ENCODE measurements at places on chromosomes 7 and 10.

DNA sequence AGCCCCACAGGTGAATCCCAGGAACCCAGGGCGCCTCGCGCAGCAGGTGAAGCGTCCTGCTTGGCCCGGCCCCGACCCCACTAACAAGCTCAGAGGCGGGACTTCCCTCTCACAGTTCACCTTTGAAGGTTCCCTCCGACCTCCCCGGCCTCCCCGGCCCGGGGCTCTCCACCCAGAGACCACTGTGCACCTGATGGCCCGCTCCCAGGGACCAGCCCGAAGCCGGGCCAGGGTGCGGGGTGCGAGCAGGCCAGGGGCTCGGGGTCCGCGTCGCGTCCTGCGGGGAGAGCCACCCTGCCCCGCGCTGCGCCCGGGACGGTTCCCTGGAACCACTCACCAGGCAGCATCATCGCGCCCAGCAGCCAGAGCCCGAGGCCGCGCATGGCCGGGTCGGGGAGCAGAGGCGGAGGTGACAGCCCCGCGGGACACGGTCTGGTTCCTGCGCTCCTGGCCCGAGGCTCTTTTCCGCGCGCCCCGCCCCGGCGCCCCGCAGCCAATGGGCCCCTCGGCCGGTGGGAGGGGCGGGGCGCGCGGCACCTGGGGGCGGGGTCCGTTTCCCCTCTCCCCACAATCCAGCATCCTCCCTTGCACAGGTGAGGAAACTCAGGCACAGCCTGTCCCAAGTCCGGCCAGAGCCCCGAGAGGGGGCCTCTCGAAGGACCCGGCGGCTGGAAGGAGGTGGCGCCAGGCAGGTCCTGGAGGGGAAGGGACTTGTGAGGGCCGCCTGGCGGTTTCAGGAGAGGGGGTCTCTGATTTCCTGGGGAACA is at the start of gene ADAM8:
ADAM8 (minus strand) TSS at position 434 of the 767 bp plus-strand sequence; CDS start at position 383, 51 bp downstream.
- no peak for DNase-seq

DNA sequence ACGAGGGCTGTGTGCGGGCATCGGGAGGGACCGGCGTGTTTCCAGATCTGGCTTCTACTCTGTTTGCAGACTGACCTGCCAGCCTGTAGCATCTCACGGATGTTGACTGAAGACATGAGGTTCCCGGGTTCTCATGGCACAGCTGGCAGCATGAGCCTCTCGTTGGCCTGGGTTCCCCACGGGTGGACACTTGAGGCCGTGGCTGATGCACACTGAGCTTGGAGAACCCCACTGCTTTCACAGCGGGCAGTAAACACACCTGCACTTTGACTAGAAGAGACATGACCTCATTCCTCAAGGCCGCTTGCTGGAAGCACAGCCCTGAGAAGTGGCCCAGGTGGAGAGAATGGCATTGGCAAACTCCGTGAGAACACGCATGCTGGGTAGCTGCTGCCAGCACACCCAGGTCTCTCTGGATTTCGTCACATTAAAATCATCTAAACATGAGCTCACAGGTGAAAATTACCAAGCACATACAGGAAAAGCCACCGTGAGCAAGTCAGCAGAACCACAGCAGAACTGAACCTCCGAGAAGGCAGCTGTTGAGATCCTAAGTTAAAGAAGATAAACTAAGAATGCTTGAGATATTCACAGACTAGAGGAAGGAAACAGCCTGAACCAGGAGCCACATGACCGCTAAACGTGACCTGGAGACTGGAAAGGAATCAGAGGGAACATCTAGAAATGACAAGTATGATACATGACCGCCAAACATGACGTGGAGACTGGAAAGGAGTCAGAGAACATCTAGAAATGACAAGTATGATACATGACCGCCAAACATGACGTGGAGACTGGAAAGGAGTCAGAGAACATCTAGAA is 32.5 kb downstream of the BNIP3 start:
- DNase-seq = no peak

- peak; percentile 11 for DNase-seq
These were observed 50.5 kb upstream of the HBP1 start for GRCh38 chr7:107118109-107118900.

DNA sequence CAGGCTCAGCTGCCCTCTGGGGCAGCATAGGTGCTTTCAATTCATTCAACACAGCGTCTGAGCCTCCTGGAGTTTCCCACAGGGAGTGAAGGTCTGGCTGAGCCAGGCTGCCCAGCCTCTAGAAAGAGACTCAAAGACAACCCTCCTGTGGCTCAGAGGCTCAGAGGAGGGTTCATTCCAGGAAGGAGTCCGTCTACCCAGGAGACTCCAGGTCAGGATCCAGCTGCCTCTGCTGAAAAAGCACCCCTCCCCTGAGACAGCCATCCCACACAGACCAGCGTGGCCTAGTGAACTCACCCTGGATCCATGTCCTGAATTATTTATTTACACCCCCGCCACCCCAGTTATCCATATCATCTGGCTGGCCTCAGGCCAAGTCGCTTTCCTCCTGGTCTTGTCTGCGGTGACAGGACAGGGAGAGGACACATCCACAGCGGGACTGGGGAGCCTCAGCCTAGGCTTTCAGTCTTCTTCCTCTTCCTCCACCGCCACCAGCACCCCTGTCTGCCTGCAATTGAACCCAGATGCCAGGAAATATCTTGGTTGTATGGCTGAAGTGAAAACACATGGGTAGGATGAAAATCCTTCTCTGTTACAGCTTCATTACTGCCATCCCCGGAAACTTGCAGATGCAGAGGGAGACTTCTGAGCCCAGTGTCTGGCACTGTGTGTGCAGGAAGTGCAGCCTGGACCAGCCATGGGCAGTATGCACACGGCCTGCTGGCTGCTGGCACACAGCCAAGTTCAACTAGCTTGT is 44.0 kb upstream of the COL13A1 start:
- DNase-seq = peak; percentile 58

DNA sequence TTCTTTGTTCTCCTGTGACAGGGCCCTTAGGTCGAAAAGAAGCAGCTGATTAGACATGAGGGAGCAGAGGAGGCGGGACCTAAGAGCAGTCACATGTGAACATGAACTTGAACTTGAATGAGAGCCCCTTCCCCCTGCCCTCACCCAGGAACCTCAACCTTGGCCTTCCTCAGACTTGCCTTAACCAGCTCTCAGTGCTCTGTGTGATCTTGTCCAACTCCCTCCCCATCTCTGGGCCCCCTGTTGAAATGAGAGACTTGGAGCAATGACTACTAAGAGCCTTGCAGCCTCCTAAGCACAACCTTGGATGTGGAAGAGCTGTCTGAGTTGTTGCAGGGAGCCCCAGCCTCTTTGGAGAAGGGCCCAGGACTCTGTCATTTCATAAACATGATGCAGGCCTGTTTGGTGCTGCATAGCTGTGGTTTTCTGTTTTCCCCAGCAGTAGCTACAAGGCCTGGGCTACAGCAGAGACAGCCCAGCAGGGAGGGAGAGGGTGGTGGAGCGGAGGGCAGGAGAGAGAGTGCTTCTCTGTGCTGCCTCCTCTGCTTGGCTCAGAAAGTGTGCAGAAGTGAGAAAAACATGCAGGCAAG is 123.9 kb upstream of the ZMIZ1 start:
- DNase-seq = peak; percentile 97

- peak; percentile 86 for DNase-seq
These were observed 724.2 kb upstream of the CELF2 start for GRCh38 chr10:10293481-10293951.

- DNase-seq = no peak
These were observed 37.0 kb upstream of the LRRC17 start for GRCh38 chr7:102875700-102876295.

DNA sequence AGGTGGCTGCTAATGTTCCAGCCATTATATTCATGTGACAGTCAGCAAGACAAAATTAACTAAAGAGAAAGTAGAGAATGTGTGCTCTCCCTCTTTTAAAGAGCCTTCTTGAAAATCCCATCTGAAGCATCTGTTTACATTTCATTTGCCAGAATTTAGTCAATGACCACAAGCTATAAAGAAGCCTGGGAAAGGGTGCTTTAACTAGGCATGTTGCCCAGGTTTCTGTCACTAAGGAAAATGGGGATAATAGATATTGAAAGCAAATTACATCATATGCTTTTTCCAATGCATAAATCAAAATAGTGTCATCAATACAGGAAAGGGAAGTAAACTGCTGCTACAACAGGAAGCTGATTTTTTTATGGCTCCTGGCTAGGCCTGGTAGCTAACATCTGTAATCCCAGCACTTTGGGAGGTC is 67.7 kb downstream of the ELAPOR2 start:
- DNase-seq = peak; percentile 32

- no peak for DNase-seq
These were observed 4.1 kb downstream of the PRSS1 start for GRCh38 chr7:142753366-142753765.

DNA sequence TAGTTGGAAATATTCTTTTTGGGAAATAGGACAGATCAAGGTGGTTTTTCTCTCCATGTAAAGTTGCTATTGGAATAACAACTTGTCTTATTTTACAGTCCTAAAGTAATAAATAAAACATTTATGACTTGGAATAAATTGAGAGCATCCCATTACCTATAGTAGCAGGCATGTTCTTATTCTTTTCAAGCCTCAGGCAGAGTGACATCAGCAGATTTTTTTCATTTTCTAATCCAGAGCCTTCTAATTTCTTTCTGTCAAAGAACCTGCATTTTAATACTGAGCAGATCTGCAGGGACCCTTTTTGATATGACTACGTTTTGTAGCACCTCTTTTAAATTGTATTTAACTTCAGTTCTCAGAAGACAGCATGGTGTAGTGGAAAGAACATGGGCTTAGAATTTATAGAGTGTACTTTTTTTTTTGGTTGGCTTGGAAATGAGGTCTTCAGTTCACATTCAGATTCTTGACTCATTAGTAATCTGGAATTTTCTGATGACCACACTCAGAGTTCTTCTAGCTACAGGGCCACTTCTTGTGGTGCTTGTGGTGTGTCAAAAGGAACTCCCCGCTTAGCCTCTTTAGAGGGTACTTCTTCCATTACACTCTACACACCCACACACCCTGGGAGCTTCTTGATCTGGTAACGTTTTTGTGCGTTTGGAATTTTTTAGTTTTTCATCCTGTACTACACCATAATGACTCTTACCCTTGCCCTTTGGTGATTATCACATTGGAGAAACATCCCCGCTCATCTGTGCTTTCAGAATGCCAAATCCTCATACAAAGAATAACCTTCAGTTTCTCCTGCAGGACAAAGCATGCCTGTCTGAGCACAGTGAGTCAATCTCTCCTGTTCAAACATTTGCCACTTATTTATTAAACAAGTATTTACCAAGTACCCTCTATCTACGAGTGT is 34.6 kb downstream of the AGK start:
- no peak for DNase-seq

DNA sequence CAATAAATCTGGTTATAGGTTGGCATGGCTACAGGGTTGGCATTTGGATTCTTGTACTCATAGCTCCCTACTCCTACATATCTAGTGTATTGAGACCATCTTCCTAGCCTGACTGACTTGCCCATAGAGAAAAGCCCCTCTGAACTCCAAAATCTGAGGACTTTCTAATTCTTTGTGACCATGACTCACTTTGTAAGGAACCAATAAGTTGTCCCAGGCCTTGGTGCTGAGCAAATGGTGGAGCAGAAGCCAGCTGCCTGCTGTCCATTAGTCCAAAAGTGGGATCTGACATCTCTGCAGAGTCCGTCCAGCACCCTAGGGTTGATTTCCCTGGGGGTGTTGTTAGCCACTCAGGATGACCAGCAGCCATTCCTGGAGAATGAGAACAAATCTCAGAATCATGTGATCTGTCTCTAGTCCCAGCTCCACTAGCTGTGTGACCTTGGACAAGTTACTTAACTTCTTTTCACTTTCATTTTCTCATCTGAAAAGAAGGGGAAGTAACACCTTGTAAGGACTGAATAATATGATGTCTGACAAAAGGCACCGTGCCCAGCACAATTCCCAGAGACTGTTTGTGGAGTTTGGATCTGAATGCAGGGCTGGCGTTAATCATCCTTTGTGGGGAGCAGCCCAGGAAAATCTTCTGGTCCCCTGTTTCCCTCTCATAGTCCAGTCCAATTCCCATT is 44.1 kb downstream of the MTURN start:
- no peak for DNase-seq

DNA sequence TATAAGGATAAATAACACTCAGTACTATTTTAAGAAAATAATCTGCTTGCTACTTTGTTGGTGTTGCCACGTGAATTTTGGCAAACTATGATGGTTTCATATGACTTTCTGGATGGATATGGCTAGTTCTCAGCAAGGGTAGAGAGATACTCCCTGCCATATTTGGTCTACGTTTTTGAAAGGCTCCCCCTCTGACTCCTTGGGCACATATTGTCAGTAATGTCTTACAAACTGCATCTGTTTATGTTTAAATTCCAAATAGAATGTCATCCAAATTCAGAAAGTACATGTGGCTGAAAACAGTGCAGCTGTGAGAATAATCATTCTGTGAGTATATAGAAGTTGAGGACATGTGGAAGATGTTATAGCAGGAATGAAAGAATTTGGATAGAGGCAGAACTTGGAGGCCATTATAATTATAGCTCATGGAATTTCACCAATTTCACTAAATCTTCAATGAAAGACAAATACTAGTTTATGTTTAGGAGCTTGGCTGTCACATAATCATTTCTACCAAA is 107.8 kb downstream of the SRI start:
- DNase-seq = peak; percentile 96

DNA sequence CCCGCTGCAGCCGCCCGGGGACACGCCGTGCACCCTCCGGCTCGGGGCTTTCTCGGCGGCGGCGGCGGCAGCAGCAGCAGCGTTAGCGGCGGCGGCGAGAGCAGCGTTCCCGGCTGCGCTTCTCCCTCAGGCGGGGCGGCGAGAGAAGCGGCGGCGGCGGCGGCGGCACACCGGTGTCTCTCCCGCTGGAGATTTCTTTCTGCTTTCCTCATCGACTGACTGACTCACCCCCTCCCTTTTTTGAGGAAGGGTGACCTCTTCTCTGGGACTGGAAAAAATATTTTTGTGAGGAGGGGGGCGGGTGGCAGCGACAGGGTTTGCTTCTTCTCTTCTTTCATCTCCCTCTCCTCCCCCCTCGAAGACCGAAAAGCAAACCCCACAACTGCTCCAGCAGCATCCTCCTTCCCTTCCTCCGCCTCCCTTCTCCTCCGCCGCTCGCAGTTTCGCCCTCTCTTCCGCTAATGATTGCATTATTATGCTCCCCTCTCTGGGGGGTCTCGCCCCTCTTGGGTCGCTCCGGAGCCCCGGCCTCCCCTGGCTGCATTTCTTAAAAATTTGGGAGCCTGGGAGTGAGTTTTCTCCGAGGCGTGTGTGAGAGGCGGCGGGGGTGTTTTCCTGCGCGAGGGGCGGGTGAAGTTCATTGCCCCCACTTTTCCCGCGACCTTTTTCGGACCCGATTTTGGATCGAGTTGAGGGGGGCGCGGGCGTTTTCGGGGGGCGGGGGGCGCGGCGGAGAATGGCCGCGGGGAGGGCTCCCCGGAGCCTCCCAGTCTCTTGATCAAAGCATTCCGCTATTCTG is 411 bp downstream of the AUTS2 start:
- peak; percentile 83 for DNase-seq

DNA sequence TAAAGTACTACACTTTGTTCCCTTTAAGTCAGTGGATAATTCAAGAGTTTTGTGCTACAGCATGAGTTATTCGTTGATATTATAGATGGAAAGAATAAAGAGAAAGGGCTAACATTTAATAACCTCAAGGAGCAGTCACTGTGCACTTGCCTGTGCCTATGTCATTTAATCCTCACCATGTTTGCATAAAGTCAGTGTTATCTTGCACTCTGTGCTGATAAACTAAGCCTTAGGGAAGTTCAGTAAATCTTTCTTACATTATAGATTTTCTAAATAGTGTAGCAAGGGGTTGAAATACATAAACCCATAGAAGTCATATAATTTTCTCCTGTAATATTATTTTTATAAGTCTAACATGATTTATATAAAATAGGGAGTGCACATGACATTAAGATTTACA is 103.1 kb downstream of the TMEM26 start:
- DNase-seq = no peak
